Stimulated activated CD8-positive, alpha-beta memory T cell treated with anti-CD3 and anti-CD28 coated beads, Interleukin-4, amount 100 ng/mL, for 1 hour (primary cell): ENCODE measurements at places on chromosomes 5 and 9.

DNA sequence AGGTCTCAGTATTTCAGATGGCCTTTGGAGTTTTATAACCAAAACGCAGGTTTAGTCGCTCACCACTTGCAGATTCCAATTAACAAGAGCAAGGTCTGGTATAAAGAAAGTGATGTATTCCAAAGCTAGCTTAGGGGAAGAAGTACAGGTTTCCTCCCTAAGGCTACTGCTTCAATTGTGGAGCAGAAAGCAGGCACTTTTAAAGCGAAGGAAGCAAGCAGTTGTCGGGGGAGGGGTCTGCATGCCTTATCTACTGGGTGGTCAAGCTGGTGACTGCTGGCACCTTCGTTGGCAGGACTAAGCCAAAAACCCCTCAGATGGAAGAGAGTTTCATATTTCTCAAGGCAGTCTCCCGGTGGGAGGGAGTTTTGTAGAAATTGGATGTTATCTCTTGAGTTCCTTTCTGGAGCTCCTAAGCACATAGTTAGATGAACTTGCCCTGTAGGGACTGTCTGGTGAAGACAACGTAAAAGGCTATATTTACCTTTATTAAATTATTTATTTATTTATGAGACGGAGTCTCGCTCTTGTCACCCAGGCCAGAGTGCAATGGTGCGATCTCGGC, 1.6 kb upstream of the TMEM245 start:
- DNase-seq, result no peak

- no peak for DNase-seq
Observed at GRCh38 chr5:142952229-142952628, 182.1 kb downstream of the ARHGAP26 start.

DNA sequence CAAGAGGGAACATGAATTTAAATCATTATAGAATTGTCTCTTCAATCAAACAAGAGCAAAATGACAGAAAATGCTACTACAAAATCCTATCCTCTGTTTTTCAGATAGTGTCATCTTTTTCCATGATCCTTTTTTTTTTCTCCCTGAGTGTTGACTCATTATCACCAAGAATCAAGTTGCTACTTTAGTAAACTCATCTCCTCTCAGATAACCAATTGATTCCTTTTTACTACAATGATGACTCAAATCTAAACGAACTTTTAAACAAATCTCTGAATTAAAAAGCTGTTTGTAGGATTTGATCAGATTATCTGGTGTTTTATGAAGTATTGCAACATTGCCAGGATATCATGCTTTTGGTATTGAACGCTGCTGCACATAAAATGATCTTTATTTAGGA, 23.9 kb upstream of the IL7R start:
- no peak for DNase-seq

- no peak for DNase-seq
Observed at GRCh38 chr5:123776761-123777160, 264.8 kb downstream of the CSNK1G3 start.

DNA sequence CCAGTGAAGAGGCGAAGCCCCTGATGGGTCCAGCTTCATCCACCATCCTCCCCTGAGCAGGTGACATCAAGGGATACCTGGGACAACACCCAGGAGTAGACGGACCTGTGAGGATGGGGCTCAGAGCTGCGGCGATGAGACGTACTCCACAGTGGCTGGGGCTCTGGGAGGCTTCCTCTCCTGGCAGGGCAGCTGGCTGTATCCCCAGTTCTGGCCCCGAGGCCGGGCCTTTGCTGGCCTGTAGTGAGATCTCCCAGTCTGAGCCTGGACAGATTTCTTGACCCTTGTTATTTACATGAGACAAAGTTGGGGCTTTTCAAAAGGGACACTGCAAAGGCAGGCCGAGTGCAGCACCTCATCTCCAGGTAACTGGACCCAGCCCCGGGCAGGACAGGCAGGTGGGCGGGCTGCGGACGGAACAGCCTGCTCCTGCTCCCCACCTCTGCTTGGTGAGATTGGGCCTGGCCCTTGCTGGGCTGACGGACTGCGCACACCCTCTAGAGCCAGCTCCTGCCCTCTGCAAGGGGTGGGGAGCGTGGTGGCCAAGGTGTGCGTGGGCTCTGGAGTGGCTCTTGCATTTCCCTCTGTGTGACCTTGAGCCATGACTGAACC, 23.1 kb downstream of the IER5L start:
- no peak for DNase-seq

- no peak for DNase-seq
Observed at GRCh38 chr9:7921545-7922197, 122.1 kb upstream of the DMAC1 start.

- no peak for DNase-seq
Observed at GRCh38 chr5:159510282-159510681, 180.0 kb upstream of the IL12B start.

GRCh38 chr5:111914966-111915636, 158.1 kb upstream of the NREP start:
- DNase-seq, result no peak

- no peak for DNase-seq
Observed at GRCh38 chr9:97924386-97924785, 2.1 kb upstream of the TRMO start.

DNA sequence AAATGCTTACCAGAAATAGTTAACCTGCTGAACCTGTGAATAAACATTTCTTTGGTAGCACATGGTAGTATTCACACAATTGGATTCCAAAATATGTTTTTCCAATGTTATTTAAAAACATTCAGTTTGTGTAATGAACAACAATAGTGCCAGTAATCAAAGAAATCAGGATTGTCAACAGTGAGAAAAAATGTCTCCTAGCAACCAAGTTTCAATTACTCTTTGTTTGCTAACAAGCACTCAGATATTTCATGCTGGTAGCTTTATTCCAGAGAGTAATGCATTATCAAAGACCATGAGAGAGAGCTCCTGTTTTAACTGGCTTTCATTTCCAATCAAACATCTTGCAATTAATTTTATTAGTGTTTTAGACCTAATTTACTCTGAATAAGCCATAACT, 768.1 kb upstream of the GRAMD2B start:
- no peak for DNase-seq
